ENCODE measurements at places on chromosomes 11 and 22. TPM values are rescaled to one million over a fixed set of nuclear protein-coding genes. Genes with fewer than 3 reads are reported as not detected.

- no peak for DNase-seq
These were observed 50.6 kb upstream of the PPARA start for GRCh38 chr22:46099740-46100139.

GRCh38 chr22:29541845-29542244 lies 11.7 kb downstream of the THOC5 start:
- no peak for DNase-seq

- no peak for DNase-seq
These were observed 32.9 kb upstream of the TECTA start for GRCh38 chr11:121067962-121068647.

- DNase-seq: no peak
These were observed 73.4 kb downstream of the DEUP1 start for GRCh38 chr11:93403930-93404329.

GRCh38 chr22:21761086-21761485 lies 25.5 kb upstream of the YPEL1 start:
- no peak for DNase-seq

DNA sequence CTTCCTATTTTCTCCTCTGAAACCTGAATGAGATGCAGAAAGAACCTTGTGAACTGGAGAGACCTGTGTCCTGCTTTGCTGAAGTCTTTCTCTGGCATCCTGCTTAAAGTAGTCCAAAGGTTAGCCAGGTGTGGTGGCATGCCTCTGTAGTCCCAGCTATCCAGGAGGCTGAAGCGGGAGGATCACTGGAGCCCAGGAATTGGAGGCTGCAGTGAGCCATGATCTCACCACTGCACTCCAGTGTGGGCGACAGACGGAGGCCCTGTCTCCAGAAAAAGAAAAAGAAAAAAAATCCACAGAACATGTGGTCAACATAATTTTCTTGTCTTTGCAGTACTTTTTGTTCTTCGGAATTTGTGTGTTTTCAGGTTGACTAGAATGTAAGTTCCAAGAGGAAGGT lies 2.3 kb upstream of the KREMEN1 start:
- DNase-seq: no peak

GRCh38 chr11:89613911-89614310 lies 96.2 kb upstream of the TRIM77 start:
- no peak for DNase-seq

The CD44 gene
- total RNA-seq: 226 TPM

The FREY1 gene
- total RNA-seq: 1.3 TPM

GRCh38 chr22:20408891-20409290 lies 14.9 kb downstream of the ZNF74 start:
- no peak for DNase-seq

DNA sequence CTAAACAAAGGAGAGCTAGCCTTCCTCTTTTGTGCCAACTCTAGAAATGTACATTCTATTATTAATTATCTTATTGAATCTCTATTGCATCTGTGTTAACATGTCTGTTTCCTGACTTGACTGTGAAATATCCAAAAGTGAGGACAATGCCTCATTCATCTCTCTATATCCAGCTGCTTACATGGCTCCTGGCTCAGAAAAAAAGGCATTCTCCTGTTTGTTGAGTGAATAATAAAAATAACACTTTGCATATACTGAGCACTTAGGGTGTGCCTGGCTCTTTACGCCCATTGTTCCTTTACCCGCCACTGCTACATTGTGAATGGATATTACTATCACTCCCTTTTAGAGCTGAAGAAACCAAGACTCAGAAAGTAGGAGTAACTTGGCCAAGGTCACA lies 19.9 kb downstream of the NRXN2 start:
- DNase-seq: no peak

DNA sequence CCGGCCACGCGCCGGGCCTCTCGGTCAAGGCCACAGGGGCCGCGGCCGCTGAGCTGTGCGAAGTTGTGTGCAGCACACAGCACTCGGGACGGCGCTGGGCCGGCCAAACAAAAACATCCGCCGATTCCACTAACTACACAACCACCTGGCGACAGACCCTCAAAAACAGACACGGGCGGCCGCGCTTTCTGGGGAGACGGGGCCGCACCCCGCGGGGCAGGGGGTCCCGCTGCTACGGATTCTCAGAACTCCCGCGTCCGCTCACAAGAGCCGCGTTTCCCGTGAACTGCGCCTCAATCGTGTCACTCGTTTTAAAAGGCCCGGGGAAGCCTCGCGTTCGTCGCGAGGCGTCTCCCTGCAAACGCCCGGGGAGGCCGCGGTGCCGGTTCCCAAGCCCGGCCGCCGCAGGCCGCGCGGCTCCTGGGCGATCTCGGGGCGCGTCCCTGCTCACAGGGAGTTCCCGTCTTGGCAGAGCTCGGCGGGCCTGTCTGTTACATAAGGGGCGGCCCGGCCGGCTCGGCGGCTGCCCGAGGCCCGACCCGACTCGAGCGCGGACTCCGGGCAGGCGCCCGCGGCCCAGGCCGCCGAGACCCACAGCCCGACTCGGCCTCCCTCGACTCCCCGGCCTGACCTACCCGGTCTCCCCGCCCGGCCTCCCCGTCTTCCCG lies 936 bp downstream of the BRD1 start:
- DNase-seq: peak; percentile 52

The MGAT3 gene
- not detected for total RNA-seq
